ENCODE measurements at places on chromosomes 3 and 15.

GRCh38 chr3:48662753-48663488 lies at the start of gene CELSR3:
CELSR3 (minus strand) TSS chr3:48662886; CDS start chr3:48662634, 252 bp downstream.
- peak; percentile 93 for DNase-seq

DNA sequence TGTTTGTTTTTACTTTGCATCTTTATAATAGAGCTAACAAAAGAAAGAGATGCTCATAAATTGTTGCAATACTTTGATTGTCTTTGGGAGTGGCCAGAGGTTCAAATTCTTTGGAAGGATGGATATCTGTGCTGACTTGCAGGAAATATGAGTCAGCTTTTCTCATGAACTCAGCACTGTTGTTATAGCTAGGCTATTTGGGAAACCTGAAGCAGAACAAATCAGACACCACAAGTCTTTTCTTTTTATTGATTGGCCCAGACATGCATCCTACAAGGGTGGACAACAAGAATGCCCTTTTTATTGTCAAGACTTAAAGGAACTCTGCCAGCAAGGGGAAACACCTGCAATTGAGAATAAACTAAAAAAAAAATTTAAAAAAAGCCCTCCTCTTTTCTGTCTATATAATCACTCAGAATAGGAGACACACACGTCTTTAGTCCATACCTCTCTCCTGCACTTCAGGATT lies 4.6 kb upstream of the DENND4A start:
- DNase-seq, result no peak

DNA sequence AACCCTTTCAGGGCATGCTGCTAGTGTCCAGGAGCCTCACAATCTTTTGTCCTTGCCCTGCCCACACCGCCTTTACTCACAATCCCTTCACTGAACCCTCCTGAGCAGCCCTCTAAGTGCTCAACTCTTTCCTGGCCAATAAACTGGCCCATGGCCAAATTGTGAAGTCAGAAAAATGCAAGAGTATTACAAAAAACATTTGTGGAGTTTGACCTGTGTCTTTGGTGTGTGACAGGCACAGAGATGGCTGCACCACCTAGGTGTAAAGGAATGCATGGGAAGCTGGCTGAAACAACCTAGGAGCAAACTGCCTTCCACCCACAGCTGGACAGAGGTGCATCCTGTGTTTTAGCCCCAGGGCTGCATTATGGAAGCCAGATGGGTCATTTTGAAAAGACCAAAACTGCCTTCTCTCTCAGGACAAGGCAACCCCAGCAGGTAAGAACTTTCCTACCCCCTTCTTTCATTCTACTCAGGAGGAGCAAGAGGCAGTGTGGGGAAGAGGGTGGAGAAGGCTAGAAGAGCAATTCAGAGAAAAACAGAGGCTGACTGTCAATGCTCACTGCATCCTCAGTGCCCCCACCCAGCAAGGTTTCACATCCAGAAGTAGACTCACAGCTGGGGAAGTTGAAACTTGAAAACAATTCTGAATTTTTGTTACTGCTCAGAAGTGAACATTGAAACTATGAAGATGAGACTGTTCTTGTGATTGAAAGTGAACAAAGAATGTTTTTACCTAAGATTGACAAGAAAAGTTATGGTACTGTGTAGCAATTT lies 78.6 kb downstream of the TRIM42 start:
- DNase-seq, result no peak

- peak; percentile 13 for DNase-seq
These were observed 63.3 kb downstream of the ZNF106 start for GRCh38 chr15:42427429-42428223.

GRCh38 chr3:10437995-10438901 lies 67.1 kb downstream of the ATP2B2 start:
- DNase-seq, result peak; percentile 9

DNA sequence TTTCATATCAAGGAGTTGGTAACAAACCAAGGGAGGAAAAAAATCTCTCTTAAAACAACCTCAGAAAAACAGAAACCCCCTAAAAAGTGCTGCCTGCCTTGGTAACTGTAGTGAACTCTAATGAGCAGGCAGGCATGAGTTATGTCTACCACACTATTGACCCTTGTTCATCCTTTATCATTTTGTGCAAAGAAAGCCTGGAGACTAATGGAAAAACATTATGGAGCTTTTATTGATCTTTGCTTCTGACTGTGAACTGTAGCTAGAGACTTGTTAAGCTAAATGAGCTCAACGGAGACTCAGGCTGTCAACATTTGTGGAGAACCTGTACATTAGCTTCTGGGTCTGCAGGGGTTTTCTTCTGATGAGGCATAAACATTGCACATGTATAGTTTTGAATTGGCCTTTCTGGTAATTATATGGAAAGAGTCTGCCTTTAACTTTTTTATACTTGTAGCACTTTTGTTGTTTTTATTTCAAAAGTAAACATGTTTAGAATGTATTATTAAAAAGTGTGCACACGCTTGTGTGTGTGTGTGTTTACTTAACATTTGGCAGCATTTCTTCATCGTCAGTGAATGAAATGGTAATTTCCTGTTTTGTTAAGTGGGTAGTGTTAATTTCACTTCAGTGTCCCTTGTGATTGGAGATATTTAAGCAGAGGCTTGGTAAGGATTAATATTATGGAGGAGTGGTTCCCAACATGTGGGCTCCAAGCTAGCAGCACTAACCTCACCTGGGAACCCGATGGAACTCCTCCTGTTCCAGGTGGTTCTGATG lies 15.9 kb upstream of the SPTSSB start:
- DNase-seq, result peak; percentile 18

- no peak for DNase-seq
These were observed 22.5 kb downstream of the TMEM202 start for GRCh38 chr15:72420576-72420975.

GRCh38 chr3:81823882-81824395 lies 62.5 kb upstream of the GBE1 start:
- no peak for DNase-seq

DNA sequence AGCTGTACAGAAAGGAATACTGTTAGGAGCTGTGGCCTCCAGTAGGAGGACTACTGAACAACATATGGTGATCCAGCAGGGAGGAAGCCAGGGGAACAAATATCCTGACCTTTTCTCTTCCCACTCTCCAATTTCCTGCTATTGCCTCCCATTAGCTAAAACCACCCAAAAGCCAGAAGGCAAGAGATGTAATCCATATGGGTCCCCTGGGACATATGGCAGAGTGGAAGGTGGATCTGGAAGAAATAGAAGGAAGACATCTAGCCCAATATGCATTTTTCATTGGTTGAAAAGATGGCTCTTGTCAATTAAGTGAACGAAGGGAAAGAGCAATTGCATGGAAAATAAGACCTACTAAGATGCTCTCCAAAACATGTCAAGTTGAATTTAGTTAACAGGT lies 167.2 kb downstream of the CNTN3 start:
- DNase-seq, result peak; percentile 45

- DNase-seq, result no peak
These were observed 637.7 kb upstream of the TBL1XR1 start for GRCh38 chr3:177835008-177835407.

- DNase-seq, result no peak
These were observed 157.7 kb downstream of the CGGBP1 start for GRCh38 chr3:87901141-87901540.

GRCh38 chr3:39202094-39202493 lies 9.7 kb upstream of the XIRP1 start:
- no peak for DNase-seq

- peak; percentile 74 for DNase-seq
These were observed 62.8 kb downstream of the ABHD2 start for GRCh38 chr15:89150762-89151664.

- no peak for DNase-seq
These were observed 52.1 kb upstream of the FGD5 start for GRCh38 chr3:14766428-14767244.

GRCh38 chr3:22358334-22358733 lies 607.3 kb upstream of the ZNF385D start:
- DNase-seq, result no peak

- DNase-seq, result no peak
These were observed 70.2 kb upstream of the ABI3BP start for GRCh38 chr3:101063401-101063800.

DNA sequence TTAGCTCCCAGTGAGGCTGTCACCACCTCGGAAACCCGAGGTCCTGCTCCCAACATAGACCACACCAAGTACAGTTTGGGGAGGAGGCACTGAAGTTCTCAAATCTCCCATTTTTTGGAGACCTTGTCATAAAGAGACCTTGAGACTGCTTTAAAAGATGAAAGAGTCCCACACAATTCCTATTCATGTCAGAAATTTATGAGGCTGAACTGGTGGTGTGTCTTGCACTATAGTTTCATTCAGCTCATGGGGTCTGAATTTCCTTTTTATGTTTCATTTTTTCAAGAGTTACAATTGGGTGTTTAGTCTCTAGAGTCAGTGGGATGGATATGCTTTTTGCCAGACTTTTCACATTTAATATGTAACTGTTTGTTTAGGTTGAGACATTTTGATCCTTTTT lies 318.1 kb upstream of the LRRFIP2 start:
- no peak for DNase-seq

- peak; percentile 62 for DNase-seq
These were observed 42.2 kb downstream of the CLDN18 start for GRCh38 chr3:138051947-138052802.

DNA sequence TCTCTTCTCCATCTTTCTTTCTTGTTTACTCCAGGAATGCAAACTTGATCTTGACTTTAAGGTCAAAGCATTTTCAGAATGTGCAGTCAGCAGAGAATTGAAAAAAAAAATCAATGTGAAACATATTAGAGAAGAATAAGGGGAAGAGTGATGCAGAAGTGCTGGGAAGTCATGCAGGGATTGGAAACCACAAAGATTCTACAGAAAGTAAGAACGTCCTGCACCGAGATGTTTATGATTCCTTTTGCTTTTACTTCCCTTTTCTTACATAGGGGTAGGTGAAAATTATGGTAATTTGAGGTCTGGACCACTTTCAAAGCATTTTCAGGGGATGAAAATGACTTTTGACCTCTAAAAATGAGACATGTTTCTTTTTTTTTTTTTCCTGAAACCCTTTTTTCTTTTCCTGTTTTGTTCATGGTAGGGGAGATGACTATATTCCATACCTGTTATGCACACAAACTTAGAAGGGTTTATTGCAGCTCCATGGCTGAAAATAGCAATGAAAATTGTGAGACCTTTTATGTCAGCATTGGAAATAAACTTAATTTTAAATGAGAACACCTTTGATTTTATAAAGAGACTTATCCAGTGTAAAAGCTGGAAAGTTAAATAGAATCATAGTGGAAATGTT lies 623.5 kb upstream of the TBL1XR1 start:
- DNase-seq, result no peak

Data from eye (tissue), 1 donor.